ENCODE measurements at places on chromosomes 6 and 20.

DNA sequence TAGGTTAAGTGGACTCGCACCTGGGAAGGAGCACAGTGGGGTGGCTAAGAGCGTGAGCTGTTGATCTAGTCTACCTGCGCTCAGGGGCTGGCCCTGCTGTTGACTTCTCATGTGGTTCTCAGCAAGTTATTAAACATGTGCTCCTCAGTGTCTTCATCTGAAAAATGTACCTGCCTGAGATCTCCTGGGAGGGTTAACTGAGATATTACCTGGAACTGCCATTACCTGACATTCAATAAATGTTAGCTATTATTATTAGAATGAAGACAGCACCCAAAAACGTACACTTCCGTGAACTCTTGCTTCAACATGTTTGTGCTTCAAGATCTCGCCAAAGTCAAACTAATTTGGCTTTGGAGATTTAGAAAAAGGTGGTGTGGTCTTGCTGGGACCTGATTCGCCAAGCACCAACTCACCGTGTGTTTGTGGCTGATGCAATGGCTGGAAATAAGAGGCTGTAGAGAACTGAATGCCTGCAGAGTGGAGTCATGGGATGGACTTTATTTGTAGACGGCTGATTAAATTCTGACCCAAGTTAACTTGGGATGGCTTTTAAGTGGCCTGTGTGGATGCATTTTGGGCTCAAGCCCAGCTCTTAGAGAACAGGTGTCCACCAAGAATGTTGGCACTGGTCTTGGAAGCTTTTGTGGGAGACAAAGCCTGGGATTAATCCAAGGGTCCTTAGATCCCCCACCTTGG lies 692.9 kb downstream of the QKI start:
- no peak for DNase-seq

GRCh38 chr6:170162011-170162774 lies 128.7 kb downstream of the DLL1 start:
- no peak for DNase-seq

- DNase-seq: no peak
Measured at GRCh38 chr6:118770835-118771234, 119.4 kb upstream of the CEP85L start.

DNA sequence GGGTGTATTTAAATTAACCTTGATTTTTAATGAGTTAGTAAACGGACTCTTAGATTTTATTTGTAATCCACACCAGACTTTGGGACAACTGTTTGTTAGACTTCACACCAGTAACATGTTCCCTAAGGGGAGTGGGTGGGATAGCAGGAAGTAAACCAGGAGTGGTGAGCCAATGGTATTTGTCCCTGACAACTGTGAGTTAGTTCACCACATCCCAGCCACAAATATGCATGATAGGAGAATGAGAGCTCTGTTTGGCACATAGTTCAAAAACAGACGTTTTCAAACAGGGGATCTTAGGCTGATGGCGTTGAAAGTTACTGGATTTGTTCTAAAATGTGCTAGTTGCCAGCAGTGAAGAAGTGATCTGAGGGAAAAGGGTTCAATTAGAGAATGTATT lies 18.7 kb upstream of the COL10A1 start:
- DNase-seq: no peak

GRCh38 chr6:95596021-95596420 lies 18.7 kb downstream of the MANEA start:
- DNase-seq: no peak

GRCh38 chr6:82038631-82039030 lies 208.9 kb downstream of the IBTK start:
- no peak for DNase-seq

- DNase-seq: no peak
Measured at GRCh38 chr20:62651285-62652021, 9.2 kb downstream of the SLCO4A1 start.

DNA sequence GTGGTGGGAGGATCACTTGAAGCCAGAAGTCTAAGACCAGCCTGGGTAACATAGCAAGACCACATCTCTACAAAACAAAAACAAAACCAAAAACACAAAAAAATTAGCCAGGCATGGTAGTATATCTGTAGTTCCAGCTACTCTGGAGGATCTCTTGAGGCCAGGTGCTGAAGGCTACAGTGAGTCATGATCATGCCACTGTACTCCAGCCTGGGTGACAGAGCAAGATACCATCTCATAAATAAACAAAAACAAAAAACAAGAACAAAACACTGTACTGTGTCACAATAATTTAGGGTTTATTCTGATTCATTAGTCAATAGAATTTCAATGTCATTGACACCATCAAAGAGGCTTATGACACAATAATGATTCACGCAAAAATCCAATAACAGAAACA lies 1121.7 kb upstream of the MAP3K7 start:
- no peak for DNase-seq

- no peak for DNase-seq
Measured at GRCh38 chr6:56482525-56482924, 160.2 kb downstream of the DST start.

DNA sequence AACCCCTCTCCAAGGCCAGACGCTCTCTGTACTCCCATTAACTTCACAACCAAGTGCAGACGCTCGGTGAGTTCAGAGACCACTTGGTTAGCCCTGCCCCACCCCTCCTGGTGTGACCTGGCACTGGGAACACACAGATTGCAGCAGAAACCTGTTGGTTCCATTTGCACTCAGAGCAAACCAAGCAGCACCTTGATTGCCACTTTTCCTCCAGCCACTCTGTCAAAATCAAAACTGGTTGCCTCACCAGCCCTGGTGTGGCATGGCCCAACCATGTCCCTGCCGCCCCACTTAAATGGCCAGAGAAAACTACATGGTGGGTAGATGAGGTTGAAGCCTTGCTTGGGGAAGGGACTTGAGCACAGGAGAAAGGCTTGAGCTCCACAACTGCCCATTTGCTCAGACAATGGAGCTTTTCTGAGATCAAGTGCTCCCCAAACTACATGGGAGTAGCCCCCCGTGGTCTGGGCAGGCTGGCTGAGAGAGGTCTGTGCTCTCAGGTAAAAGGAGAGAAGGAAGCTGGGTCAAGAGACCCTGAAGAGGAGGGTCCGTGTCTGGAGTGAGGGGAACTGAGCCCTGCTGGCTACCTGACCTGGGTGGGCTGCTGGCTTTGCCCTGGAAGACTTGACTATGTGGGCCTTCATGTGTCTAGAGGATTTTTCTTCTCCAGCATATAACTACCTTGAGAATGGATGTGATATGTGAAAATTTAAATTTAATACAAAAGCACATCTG lies 43.4 kb downstream of the PLCG1 start:
- DNase-seq: no peak

- no peak for DNase-seq
Measured at GRCh38 chr6:29559524-29560287, at the start of gene UBD. TSS of gene UBD (minus strand) at chr6:29559732. CDS start at chr6:29559701, 31 bp downstream.

DNA sequence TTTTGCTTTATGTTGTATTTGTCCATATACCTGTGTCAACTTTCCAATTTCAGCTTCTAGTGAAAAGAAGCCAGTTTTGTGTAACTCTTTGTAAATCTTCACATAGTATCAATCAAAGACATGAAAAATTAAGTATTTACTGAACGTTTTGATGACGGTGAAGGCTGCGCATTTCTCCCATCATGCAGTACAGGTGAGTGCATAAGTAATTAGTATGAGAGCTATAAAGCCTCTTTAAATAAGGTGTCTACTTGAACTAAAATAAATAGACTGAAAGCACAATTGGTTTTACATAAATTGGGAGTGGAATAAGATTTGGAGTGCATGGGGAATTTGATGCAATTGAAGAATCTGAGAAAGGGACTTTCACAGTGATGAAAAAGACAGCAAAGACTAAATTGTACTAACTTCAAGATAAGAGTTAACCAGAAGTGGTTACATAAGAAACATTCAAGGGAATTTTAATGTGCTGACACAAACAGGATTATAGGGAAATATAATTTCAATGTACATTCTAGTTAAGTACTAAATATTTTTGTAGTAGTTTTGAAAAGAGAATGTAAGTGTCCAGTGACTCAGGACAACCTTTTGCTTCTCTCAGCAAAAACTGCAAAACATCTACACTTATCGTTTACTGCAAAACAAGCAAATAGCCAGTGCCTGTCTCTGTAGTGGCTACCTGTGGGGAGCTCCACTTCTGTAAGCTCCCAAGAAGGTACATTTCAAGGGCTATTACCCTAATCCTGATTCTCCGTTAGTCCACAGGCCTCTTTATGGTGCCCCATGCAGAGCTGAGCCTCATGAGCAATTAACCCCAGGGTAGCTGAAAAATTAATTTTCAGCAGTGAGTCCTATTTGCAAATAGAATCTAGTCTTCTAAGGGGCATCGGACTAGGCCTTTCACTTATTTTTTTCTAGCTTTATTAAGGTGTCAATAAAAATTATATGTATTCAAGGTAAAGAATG lies 13.0 kb downstream of the TENT5A start:
- no peak for DNase-seq

GRCh38 chr6:166382500-166382932 lies 224 bp downstream of the MPC1 start:
- DNase-seq: no peak

GRCh38 chr6:15535495-15536197 lies 127.2 kb downstream of the DTNBP1 start:
- no peak for DNase-seq

DNA sequence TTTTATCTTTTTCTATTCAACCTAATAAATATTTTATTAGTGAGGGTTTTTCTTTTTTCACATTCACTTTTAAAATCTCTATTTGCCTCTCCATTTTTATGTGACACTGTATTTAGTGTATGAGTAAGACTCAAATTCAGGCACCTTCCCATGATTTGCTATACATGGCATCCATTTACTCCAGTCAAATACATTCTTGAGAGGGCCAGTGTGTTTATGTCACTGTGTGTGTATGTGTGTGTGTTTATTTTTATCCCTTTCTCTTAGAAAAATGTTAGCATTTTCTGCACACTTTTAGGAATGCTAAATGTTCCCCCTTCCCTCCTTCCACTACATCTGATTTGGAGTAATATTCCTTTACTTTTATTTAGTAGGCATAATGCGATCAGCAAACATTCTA lies 290.0 kb downstream of the PACRG start:
- DNase-seq: no peak

GRCh38 chr6:8953310-8953709 lies 518.0 kb upstream of the SLC35B3 start:
- DNase-seq: no peak

GRCh38 chr20:33412484-33412838 lies 11.1 kb upstream of the CDK5RAP1 start:
- DNase-seq: no peak

GRCh38 chr6:38634518-38634917 lies 5.2 kb downstream of the BTBD9 start:
- DNase-seq: no peak

GRCh38 chr6:14763616-14764015 lies 482.3 kb upstream of the JARID2 start:
- no peak for DNase-seq

DNA sequence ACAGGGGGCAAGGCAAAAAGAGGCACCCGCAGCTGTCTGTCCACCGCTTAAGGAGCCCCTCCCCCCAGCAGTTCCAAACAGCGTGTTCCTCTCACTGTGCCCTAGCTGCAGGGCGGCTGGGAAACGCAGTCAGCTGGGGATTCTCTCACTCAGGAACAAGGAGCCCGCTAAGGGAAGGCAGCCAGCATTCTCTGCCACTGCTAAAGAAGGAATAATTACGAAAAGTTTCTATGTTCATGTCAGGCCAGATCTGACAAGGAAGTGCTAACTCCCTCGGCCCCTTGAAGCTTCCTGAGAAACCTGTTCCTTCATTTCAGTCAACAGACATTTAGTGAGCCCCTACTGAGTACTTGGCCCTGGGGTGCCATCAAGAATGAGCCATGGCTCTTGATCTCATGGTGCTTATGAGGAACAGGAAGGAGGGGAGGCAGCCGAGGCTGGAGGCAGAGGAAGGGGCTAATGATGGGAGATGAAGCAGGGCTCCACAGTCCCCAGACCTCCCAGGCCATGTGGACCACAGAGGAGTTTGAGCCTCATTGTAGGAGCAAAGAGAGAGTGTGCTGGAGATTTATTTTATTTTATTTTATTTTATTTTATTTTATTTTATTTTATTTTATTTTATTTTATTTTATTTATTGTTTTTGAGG lies 101.7 kb upstream of the PMEPA1 start:
- no peak for DNase-seq

DNA sequence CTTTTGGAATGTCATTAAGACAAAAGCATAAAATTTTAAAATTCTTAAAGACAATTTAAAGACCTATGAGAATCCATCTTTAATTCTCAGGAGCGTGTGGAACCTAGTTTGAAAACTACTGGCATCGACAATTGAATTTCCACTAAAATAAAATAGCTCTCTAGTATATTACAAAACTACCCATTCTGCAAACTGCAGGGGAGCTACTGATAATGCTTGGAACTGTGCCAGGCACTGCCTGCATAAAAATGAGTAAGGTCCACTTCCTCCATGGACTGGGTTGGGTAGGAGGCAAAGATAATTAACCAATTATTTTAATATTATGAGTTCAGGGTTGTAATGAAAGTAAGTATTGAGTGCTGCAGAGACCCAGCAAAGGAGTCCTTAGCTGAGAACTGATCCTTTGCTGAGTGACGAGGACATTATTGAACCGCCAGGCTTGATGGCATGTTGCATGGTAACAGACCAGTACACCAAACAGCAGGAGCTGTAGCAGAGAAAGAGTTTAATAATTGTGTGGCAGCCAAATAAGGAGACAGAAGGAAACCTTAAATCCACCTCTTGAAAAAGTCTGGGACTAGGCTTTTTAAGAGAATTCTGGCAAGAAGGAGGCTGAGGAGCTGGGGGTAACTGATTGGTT lies 261.3 kb downstream of the ESR1 start:
- no peak for DNase-seq

DNA sequence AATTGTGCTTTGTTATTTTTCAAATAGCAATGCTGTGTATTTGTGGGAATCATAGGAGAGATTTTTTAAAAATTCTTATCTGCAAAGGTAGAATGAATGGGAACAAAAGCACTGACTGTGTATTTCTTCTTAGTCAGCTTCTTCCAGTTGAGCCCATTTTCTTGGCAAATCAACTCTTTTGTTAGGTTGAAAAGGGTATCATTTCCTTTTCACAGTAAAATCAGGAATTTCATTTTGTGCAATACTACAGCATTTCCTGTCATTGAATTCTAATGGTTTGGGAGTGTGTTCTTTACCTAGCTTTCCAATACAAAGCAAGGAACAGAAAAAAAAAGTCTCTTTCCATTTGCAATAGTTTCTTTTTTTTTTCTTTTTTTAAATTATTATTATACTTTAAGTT lies 19.0 kb upstream of the EXOC2 start:
- DNase-seq: no peak

DNA sequence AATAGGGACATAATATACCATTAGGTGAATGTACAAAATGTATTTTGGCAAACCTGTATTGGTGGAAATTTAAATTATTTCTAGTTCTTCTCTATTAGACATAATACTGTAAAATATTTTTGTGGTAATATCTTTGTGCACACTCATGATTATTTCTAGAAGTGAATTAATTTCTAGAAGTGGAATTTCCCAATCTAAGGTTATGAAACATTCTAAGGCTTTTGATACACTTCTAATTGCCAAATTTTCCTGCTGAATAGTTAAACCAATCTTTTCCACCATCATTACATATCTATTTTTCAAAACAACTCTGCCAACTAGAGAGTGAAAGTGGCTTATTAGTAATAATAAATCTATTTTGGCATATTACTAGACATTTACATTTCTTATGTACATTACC lies 1.8 kb upstream of the CCND3 start:
- no peak for DNase-seq
